ENCODE measurements at places on chromosomes 2 and 18.

- no peak overlapping the region for H3K27ac ChIP-seq
- peaks cover 21% of the 10 kb centered on the region for H3K36me3 ChIP-seq
- no peak for DNase-seq
- H3K4me3 ChIP-seq = no peak overlapping the region
- peaks cover 31% of the 10 kb centered on the region for H3K4me1 ChIP-seq
These were observed 6.7 kb downstream of the CWC22 start for GRCh38 chr2:180000434-180000833.

GRCh38 chr2:92072461-92073035, 2798.7 kb upstream of the TEKT4 start:
- H3K36me3 ChIP-seq = peaks cover 4% of the 10 kb centered on the region
- DNase-seq = no peak
- H3K27me3 ChIP-seq = no peaks in the 10 kb centered on the region
- no peak overlapping the region for H3K27ac ChIP-seq
- H3K4me1 ChIP-seq = no peaks in the 10 kb centered on the region

DNA sequence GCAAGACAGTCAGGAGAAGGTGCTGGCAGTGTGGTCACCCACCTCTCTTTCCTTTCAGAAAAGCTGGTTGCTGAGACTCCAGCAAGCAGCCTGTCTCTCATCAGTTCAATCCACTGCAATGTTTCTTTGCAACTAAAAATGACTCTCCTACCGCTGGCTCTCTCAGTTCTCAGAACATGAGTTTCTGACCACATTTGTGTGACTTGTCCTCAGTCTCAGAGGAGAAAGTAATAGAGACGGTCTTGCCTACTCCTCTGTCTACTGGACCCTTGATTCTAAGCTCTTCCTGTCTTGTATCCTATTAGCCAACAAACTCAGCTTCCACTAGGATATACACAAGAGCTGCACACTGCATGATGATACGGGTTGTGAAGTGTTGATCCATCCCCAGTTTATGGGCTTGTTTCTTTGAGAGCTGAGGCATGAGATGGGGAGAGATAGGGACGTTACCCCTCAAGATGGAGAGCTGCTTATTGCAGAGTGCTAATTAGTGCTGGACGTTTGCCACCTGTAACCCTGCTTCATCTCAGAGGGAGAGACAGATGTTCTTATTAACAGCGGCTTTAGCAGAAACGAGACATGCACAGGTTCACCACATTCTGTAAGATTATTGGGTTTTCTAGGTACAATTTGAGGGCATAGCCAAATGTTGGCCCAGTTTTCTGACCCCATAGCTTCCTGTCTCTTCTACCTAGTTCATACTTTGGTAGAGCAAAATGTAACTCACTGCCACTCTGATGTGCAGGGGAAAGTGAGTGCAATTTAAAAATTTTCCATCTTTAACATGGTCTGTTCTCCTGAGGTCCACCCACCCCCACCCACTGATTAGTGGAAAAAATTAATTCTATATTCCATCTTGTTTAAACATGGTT, 32.4 kb upstream of the YWHAQ start:
- no peak overlapping the region for H3K27ac ChIP-seq
- no peak overlapping the region for H3K4me3 ChIP-seq
- H3K4me1 ChIP-seq = peaks cover 21% of the 10 kb centered on the region
- no peaks in the 10 kb centered on the region for H3K36me3 ChIP-seq
- DNase-seq = no peak

DNA sequence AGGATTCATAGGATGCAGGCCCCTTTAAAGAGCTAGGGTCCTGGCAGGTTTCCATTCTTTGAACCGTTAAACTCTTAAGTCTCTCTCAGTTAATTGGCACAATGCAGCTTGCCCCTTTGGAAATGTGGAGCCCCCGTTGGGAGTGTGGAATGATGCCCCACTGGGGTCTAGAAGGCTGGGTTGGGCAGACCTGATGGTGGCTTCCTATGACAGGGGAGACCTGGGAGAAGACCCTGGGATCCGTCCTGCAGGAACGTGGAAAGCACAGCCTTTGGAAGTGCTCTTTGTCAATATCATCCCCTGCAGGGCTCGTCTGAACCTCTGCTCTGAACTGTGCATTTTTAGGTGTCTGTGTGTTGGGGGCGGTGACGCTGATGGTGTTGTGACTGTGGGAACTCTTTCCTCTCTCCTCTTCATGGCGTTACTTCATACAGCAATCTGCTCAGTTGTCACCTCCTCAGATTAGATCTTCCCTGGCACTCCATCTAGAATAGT, 190.6 kb downstream of the MYCN start:
- DNase-seq = no peak
- H3K4me1 ChIP-seq = peaks cover 9% of the 10 kb centered on the region
- H3K4me3 ChIP-seq = no peak overlapping the region
- peaks cover 4% of the 10 kb centered on the region for H3K27me3 ChIP-seq

DNA sequence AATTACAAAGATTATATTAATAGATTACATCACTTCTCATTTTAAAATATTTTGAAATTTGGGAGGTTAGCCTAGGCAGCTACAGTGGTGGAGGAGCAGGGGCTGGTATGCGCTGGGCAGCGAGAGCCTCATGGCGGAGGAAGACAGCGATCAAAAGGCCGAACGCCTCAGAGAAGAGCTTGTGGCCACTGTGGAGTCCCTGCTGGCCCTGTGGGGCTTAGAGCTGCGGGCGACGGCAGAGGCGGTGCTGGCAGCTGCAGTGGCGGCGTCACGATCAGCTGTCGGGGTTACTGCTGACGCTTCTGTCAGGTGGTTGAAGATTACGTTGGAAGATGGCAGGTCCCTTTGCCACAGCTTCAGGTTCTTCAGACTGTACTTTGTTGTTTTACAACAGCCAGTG, 87.4 kb downstream of the ROCK2 start:
- no peaks in the 10 kb centered on the region for H3K27me3 ChIP-seq
- peaks cover 12% of the 10 kb centered on the region for H3K4me1 ChIP-seq
- H3K4me3 ChIP-seq = no peak overlapping the region
- peaks cover 72% of the 10 kb centered on the region for H3K36me3 ChIP-seq

DNA sequence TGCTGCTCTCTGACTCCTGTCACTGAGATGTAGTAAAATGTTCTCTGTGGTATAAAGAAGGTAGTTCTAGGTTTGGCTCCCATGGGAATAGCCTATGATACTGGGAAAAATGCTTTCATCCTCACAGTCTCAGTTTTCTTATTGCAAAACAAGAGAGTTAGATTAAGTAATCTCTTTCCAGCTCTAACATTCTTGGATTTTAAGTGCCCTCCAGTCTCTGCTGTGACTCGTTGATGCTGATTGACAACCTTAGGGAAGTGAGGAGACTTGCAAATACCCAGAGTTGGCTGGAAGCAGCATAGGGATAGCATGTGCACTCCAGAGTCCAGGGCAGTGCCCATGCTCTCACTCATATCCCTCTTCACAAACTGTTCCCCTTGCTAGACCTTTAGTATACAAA, 534.9 kb downstream of the SLC4A3 start:
- H3K27ac ChIP-seq = no peak overlapping the region
- H3K4me1 ChIP-seq = peaks cover 12% of the 10 kb centered on the region
- peaks cover 7% of the 10 kb centered on the region for H3K36me3 ChIP-seq
- peaks cover 6% of the 10 kb centered on the region for H3K27me3 ChIP-seq

DNA sequence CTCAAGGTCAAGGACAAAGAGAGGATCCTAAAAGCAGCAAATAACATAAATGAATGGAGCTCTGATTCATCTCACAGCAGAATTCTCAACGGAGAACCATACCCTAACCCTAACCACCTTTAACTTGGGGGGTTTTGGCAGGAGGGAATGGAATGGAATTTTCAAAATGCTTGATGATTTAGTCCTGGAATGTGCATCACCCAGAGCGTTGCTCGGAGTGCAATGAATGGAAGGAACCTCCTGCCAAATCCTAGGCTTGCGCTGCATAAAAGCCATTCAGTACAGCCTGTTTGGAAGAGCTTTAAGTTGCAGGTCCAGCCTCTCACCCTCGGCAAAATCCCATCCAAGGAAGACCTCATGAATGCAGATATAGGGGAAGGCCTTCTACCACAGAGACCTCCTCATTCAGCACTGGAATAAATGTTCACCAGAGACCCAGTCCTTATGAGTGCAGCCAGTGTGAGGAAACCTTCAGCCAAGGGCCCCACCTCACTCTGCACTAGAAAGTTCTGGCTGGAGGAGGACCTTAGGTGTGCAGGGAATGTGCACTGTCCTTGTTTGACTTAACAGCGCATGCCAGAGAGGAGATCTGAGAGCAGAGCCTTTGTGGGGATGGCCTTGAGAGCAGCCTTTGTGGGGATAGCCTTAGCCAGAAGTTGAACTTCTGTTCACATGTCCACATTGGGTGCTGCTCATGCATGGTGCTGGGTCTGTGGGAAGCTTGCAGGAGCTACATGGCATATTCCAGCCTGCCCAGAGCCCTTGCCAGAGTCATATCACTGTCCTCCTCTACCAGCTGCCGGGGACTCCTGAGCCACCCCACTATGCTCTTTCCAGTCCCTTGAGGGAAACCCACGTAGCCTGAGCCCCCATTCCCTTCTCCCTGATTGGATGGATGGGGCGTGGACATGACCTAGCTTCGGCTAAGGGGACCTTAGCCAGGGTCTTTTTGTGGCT, 30.5 kb downstream of the ASB1 start:
- H3K4me3 ChIP-seq = no peak overlapping the region
- H3K36me3 ChIP-seq = peaks cover 31% of the 10 kb centered on the region
- peaks cover 11% of the 10 kb centered on the region for H3K4me1 ChIP-seq
- DNase-seq = no peak
- H3K27me3 ChIP-seq = no peaks in the 10 kb centered on the region
- peak overlapping the region; percentile 46 for H3K27ac ChIP-seq

GRCh38 chr2:6577960-6578359, 287.7 kb downstream of the CMPK2 start:
- H3K27me3 ChIP-seq = peaks cover 4% of the 10 kb centered on the region
- H3K27ac ChIP-seq = no peak overlapping the region

DNA sequence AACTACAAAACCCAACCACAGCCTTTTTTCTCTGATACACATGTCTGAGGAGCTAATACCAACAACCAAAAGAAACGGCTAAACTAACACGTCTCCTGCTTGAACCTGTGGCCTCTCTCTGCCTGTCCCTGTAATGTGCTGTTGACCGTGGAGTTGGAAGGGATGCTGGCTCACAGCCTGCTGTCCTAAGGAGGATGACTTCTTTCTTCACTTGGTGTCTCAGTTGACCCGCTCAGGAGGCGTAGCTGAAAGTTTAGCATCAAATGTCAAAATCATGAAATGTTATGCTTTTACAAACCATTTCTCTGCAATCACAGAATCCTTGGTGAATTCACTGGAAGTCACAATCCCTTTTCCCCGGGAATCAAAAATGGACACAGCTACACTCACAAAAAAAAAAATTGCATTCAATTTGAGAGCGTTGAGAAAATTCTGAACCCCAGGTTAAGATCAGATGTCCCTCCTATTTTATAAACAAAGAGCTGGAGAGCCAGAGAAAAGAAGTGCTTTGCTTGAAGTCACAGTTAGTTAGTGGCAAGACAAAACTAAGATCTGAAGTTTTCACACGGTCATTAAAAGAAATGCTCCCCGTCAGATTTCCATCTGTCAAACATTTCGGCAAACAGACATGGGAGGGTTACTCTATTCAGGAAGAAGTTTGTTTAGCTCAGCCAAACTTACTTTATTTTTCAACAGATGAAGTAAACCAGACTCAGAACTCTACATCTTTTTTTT, 74.3 kb downstream of the IRS1 start:
- H3K36me3 ChIP-seq = no peaks in the 10 kb centered on the region
- DNase-seq = peak; percentile 8
- H3K27me3 ChIP-seq = no peaks in the 10 kb centered on the region
- peak overlapping the region; percentile 80 for H3K27ac ChIP-seq
- peak overlapping the region; percentile 34 for H3K4me3 ChIP-seq
- H3K4me1 ChIP-seq = peaks cover 24% of the 10 kb centered on the region

- H3K27ac ChIP-seq = no peak overlapping the region
- H3K27me3 ChIP-seq = no peaks in the 10 kb centered on the region
- no peak overlapping the region for H3K4me3 ChIP-seq
- no peak for DNase-seq
- H3K4me1 ChIP-seq = no peaks in the 10 kb centered on the region
These were observed 451.3 kb upstream of the VWC2L start for GRCh38 chr2:213959589-213959988.

- H3K4me1 ChIP-seq = peaks cover 51% of the 10 kb centered on the region
- H3K27me3 ChIP-seq = peaks cover 3% of the 10 kb centered on the region
These were observed 125.4 kb downstream of the SPTBN1 start for GRCh38 chr2:54581326-54582039.

- no peak overlapping the region for H3K27ac ChIP-seq
- no peak overlapping the region for H3K4me3 ChIP-seq
- no peaks in the 10 kb centered on the region for H3K27me3 ChIP-seq
- no peak for DNase-seq
- no peaks in the 10 kb centered on the region for H3K36me3 ChIP-seq
These were observed 44.3 kb downstream of the MFSD6 start for GRCh38 chr2:190452433-190452832.

DNA sequence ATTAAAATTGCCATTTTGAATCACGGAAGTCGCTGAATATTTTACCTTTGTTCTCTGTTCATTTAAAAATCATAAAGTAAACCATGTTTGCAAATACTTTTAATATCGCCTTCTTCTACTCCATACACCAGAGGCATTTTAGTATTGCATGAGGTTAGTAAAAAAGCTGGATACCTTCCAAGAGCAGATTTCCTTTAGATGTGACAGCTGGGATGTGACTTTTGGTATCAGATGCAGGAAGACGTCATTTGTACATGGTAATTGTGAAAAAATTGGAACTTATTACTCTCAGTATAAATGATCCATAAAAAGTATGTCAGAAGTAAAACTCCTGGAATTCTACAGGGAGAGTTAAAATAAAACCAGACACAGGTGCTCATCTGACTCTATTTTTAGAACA, 89.5 kb downstream of the SLC4A10 start:
- H3K4me1 ChIP-seq = no peaks in the 10 kb centered on the region
- H3K27ac ChIP-seq = no peak overlapping the region
- H3K36me3 ChIP-seq = no peaks in the 10 kb centered on the region
- no peak for DNase-seq

DNA sequence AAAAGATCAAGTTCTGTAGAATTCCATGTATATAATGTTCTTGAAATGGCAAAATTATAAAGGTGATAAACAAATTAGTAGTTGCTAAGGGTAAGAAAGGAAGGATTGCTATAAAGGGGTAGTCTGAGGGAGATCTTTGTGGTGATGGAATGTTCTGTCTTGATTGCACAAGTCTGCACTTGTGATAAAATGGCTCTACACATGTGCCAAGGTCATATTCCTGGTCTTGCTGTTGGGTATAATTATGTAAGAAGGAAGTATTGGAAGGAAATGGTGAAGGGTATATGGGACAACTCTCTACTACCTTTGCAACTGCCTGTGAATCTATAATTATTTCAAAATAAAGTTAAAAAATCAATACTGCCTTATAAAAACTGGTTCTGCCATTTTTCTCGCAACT, 15.3 kb downstream of the SGPP2 start:
- peaks cover 49% of the 10 kb centered on the region for H3K4me1 ChIP-seq
- H3K4me3 ChIP-seq = no peak overlapping the region

DNA sequence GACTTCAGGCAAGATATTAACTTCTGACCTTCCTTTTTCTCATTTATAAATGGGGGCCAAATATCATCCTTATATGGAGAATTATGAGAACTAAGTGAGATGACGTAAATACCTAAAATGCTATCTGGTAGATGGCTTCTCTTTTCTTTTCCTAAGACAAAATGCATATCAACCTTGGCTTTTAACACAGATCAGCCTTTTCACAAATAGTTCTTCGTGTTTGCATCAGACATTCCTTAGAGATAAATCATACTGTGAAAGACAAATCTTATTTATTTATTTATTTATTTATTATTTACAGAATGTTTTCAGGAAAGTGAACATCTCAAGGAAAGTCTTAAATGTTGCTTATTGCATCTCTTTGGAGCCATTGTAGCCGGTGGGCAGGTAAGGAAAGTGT, 62.8 kb downstream of the NBEAL1 start:
- H3K27ac ChIP-seq = no peak overlapping the region
- H3K27me3 ChIP-seq = no peaks in the 10 kb centered on the region
- H3K4me1 ChIP-seq = no peaks in the 10 kb centered on the region

Data from nephron progenitor cell (in vitro differentiated cells).